Cortex of kidney (tissue), 1 donor: ENCODE measurements at places on chromosomes 13 and 19.

GRCh38 chr19:9940778-9941177 is 4.5 kb upstream of the OLFM2 start:
- no peak for DNase-seq

GRCh38 chr19:4066682-4067395 is at the start of gene ZBTB7A:
ZBTB7A (minus strand) TSS chr19:4066899; CDS start chr19:4055232, 11,667 bp downstream.
- DNase-seq: no peak

- no peak for DNase-seq
Measured at GRCh38 chr13:109345433-109345941, 440.9 kb downstream of the IRS2 start.

- DNase-seq: no peak
Measured at GRCh38 chr13:42333613-42334328, 61.8 kb downstream of the AKAP11 start.

DNA sequence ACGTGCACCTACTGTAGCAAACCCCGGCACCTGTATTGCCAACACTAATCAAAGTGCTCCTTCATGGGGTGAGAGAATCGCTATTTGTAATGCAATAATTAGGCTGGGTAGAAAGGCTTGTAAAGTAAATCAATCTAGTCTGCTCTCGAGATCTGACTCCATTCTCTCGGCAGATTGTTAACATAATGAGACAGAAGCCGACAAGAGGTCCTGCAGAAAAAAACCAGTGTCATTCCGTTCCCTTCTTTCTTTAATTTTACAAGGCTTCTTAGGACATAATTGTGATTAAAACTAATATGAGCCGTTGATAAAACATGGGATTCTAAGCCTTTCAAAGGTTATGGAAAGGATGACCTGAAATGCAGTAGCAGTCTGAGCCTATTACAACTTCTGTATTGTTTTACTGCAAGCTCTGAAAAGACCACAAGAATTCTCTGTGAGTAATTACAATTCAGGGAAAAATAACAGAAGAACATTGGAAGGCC is 530.0 kb downstream of the PCDH9 start:
- no peak for DNase-seq

DNA sequence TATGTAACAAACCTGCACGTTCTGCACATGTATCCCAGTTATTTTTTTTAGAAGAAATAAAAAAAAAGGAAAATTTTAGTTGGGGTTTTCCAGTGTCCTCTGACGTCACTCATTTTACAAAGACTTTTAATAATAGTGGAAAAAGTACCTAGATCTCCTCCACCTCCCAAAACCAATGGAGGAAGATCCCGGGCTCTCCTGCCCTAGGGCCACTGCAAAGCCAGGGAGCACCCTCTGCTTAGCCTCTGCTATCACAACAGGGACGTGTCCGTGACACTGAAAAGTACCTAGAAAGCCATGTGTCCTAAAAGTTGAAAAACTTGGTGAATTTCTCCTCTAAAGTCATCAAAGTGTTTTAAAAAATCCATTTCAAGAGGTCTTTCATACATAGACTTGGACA is 46.7 kb upstream of the IRS2 start:
- DNase-seq: no peak

GRCh38 chr19:44367024-44367423 is 10.5 kb upstream of the ZNF112 start:
- DNase-seq: no peak

DNA sequence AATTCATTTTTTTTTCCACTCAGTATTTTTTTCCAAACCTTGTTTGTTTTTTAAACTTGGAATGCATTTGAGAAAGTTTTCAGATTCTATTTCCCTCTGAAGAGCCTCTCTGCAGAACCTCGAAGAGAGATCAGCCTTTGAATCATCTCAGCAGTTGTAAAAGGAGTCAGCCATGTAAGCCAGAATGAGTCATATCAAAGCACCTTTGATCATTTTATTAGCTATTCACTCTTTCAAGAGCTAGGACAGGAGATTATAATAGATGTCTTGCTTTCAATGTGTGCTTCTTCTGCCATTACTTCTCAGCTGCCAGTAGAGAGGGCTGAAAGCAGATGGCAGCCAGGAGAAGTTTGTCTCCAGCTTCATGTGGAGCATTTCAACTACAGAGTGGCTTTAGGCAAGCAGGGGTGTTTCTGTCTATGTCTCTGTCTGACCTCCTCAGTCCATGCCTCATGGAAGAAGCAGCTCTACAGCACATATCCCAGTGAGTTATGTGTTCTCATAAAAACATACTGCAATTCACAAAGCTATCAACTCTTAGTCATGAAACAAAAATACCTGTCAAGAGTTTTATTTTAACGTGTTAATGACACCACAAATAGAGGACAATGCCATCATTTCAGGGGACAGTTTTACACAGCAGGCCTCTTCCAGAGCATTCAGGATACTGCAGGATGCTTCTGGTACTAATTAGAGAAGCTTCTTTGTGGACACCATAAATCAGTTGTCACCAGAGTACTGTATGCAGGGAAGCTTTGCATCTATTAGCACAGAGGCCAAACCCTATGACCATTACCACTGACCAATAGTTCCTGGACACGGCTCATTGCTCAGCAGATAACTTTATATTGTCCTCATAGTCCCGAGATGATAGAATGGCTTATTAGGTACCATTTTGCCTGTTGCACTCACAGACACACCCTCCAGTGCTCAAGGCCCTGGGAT is 94.3 kb downstream of the NHLRC3 start:
- DNase-seq: no peak

GRCh38 chr13:114325729-114326128 is 11.4 kb downstream of the CHAMP1 start:
- DNase-seq: no peak

DNA sequence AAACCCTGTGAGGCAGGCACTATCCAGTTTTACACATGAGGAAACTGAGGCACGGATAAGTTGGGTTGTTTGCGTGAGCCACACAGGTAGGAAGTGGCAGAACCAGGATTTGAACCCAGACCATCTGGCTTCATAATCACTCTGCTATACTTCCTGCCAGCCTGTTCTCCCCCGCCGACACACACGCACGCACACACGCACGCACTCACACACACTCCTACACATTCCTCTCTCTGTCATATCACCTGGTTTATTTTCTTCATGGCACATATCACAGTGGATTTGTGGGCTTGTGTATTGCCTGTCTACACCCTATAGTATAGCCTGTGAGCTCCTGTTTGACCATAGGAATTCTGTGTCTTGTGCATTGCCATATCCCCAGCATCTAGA is 140.0 kb downstream of the SIPA1L3 start:
- no peak for DNase-seq

GRCh38 chr19:53076984-53077383 is 26.2 kb downstream of the ZNF160 start:
- no peak for DNase-seq

DNA sequence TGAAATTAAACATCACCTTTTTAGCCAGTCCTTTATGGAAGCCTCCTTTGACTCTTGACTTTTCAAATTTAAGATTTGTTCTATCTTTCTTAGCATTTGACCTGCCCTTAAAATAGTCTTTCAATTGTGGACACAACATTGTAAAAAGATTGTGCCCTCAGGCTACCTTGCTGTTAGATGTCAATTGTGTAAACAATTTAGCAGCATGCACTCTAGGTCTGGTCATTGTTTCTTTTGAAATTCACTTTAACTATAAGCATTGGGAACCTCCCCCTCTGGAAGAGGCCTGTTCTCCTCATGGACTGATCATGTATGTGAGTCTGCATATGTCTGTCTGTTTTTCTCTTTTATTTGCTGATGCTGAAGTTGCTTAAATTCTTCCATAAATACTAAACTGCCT is 31.5 kb upstream of the PABPC3 start:
- DNase-seq: no peak

GRCh38 chr13:60572003-60572798 is 175.2 kb downstream of the TDRD3 start:
- DNase-seq: no peak

DNA sequence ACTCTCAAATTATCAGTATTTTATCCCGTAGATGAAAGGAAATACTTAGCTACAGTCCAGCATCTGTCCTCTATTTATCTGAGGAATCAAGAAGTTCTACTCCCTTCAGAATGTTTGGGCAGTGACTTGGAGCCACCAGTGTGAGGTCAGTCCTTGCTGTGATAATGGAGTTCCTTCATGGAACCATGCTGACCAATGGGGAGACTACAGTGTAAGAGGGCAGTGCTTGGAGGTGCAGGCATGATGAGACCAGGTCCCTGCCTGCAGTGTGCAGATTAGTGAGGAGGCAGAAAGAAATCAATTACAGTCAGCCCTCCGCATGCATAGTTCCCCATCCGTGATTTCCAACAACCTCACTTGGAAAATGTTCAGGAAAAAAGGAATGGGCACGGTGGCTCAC is at the start of gene C19orf18:
Gene C19orf18, minus strand, starts transcription at position 101 of the 400 bp plus-strand sequence. CDS start 102 bp downstream, outside the sequence.
- no peak for DNase-seq

DNA sequence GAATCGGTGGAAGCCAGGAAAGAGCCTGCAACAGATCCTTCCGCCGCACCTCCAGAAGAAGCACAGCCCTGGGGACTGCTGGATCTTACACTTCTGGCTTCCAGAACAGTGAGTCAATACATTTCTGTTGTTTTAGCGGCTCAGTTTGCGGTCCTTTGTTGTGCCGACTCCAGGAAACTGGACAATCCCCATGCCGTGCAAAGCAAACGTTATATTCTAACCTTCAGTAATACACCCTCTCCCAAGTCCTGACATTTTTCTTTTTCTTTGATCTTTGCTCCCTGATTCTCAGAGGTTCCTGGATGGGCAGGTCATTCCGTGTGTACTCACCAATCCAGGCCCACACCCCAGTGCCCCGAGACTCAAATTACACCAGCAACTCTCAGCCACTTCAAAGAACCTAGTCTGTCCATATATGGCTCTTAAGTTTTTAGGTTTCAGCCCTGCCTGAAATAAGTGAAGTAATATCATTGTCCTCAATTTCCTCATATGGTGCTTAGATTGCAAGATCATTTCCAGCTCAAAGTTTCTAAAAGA is 387.1 kb upstream of the SGCG start:
- no peak for DNase-seq

DNA sequence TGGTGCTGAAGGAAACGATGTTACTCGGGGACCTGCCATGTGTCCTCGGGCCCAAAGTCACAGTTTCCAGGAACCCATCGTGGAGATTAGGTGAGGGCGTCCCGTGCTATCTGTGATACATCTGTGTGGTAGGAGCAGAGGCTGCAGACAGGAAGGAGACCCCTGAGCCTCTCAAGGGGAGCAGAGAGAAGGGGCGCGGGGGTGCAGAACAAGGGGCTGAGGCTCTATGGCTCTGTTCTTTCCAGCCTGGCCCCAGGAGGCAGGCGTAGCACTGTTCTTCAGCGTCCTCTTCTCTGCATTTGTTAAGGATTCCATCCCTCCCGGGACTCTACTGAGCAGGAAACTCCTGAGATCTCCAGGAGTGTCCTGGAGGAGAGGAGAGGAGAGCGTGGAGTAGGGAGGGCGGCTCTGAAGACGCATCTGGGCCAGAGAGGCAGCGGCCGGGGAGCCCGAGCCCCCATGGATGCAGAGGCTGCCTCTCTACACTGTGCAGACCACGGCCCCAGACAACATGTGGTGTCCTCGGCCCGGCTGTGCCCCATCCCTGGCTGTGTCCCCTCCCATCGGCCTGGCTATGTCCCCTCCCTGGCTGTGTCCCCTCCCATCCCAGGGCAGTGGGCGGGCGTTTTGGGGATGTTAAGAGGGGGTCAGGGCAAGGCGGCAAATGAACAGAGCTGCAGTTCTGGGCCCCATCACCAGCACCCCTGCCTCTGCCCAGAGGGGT is 118.0 kb downstream of the ATP11A start:
- DNase-seq: no peak
